Activated CD4-positive, alpha-beta memory T cell treated with anti-CD3 and anti-CD28 coated beads for 36 hours (primary cell): ENCODE measurements at places on chromosomes 12 and 14. TPM values are rescaled to one million over a fixed set of nuclear protein-coding genes. Genes with fewer than 3 reads are reported as not detected.

GRCh38 chr14:98886982-98887381 lies 385.0 kb downstream of the BCL11B start:
- no peak for DNase-seq
- no peaks in the 10 kb centered on the region for H3K4me1 ChIP-seq
- no peaks in the 10 kb centered on the region for H3K36me3 ChIP-seq
- no peak overlapping the region for H3K27ac ChIP-seq
- H3K27me3 ChIP-seq, result no peaks in the 10 kb centered on the region

DNA sequence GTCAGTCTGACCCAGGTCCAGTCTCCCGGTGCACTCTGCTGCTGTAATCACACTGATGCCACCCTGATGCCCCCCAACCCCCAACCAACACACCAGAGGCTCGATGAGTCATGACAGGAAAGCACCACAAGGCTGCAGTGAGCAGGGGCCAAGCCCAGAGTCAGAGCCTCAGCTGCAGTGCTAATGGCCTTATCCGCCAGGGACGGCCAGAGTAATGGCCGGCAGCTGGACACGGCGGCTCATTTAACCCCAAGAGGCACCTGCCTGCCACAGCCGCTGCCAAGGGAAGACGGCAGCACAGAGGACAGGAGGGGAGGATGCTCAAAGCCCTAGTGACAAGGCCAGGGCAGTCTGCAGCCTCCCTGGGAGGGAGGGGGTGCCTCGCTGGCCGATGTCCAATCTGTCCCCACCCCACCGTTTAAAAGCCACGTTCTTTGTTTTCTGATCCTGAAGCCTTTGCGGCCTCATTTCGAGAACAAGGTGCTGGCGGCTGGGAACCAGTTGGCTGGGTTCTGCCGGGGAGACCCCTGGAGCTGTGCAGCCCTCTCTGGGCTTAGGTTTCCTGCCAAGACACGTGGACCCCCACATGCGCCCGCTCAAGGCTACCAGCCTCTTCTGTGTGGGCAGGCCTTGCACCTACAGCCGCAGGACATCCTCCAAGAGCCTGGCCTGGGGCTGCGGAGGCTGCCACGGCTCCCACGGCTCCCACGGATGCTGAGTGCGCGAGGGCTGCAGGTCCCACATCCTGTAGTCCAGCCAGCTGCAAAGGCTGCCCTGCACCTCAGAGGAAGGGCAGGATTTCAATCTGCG lies 13.1 kb downstream of the CCDC85C start:
- no peak overlapping the region for H3K4me3 ChIP-seq
- no peaks in the 10 kb centered on the region for H3K36me3 ChIP-seq
- no peak for DNase-seq
- no peaks in the 10 kb centered on the region for H3K27me3 ChIP-seq

DNA sequence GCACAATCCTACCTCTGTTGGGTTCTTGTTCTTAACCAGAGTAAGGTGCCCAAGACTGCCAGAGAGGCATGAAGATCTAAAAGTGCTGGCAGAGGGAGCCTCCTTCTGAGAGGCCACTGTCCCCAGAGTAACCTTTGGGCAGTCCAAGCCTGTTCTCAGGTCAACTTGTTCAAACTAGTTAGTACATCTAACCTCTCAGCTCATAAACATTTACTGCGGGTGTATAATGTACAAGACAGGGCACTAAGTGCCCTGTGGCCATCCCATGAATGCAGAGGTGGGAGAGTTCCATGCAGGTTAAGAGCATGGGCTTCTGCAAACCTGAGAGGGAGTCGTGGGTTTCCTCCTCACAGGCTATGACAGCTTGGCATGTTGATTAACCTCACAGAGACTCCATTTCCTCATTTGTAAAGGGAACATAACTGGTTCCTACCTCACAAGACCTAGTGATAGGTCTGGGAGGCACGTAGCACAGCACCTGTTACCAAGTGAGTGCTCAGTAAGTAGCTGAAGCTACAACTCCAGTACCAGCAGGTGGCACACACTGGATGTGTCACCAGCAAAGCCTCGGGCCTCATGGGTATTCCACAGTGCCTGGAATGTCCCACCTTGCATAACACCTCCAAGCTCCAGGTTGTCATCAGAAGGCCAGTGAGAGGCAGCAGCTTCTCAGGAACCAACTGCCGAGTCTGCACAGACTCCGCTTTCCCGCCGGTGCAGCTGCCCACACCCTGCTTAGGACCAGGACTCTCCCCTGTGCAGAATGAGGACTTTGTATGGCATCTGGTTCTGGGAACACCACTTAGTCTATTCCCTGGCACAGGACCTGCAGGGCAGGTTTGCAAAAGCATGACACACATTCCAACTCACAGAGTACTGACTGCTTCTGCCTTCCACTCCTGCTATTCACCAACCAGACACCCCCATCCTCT lies 4.4 kb downstream of the VDR start:
- peak overlapping the region; percentile 63 for H3K4me3 ChIP-seq
- DNase-seq, result peak; percentile 32
- H3K27me3 ChIP-seq, result no peaks in the 10 kb centered on the region
- peaks cover 78% of the 10 kb centered on the region for H3K36me3 ChIP-seq
- peaks cover 69% of the 10 kb centered on the region for H3K4me1 ChIP-seq

- H3K4me1 ChIP-seq, result no peaks in the 10 kb centered on the region
- no peak overlapping the region for H3K4me3 ChIP-seq
- H3K27ac ChIP-seq, result no peak overlapping the region
- DNase-seq, result no peak
Observed at GRCh38 chr12:94970560-94970959, 32.9 kb downstream of the NDUFA12 start.

DNA sequence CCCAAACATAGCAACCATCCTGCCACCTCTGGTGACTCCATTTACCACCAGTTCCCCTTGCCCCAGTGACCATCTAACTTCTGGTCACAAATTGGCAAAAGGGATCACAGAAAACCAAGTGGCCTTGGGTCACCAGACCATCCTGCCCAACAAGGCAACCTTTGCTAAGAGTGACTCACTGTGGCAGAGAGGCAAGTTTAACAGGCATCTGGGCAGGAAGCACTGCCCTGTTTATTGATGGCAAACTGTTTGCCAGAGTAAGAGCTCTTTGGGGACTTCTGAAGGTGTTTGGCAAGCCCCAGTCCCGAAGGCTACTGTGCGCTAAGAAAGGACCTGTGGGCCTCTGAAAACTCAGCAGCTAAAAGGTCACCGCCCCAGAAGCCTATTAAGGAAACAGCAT lies 28.2 kb upstream of the TMEM233 start:
- H3K4me1 ChIP-seq, result no peaks in the 10 kb centered on the region
- H3K36me3 ChIP-seq, result no peaks in the 10 kb centered on the region
- no peak overlapping the region for H3K4me3 ChIP-seq
- H3K27ac ChIP-seq, result no peak overlapping the region
- H3K27me3 ChIP-seq, result peaks cover 5% of the 10 kb centered on the region
- no peak for DNase-seq

- no peak overlapping the region for H3K27ac ChIP-seq
- H3K36me3 ChIP-seq, result no peaks in the 10 kb centered on the region
- no peak overlapping the region for H3K4me3 ChIP-seq
- no peak for DNase-seq
- H3K4me1 ChIP-seq, result no peaks in the 10 kb centered on the region
Observed at GRCh38 chr14:54105898-54106297, 149.3 kb upstream of the BMP4 start.

DNA sequence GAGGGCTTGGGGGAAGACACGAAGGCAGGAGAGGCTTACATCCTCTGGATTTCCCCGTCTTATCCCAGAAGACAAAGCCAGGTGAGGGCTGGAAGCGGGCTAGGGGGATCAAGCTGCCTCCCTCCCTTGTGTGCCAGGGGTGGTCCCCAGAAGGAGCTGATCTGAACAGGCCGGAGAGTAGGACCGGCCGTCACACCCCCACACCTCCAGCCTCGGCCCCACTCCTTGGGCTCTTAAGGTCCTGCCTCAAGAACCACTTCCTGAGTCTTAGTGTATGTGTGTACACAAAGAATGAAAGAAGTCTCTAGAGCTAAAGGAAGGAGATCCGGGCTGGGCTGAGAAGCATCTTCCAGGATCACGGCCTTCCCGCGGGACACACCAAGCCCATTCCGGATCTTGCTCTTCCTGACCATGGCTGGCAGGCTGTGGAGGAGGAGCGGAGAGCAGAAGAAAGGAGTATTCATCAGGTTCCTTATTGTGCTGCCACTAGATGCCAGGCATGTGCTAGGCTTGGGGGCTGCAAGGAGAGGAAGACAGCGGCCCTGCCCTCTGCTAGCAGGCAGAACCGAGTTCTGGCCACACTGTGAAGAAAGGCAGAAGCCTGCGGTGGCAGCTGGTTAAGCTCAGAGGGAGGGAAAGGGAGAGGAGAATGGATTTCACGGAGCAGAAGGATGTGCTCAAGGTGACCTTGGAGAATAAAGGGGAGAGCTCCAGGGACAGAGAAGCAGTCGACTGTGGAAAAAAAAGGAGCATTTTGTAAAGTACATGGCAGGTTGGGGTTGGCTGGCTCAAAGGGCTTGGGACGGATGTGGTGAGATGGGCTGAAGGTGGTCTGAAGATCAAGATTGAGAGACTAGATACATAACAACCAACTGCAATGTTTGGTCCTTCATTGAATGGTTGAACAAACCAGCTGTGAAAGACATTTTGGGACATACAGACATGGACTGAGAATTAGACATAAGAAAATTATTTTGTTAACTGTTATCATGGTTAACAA lies 1.3 kb upstream of the CD63 start:
- peaks cover 6% of the 10 kb centered on the region for H3K36me3 ChIP-seq
- peak overlapping the region; percentile 89 for H3K27ac ChIP-seq
- H3K4me1 ChIP-seq, result peaks cover 33% of the 10 kb centered on the region
- peak; percentile 42 for DNase-seq
- peak overlapping the region; percentile 87 for H3K4me3 ChIP-seq

- H3K36me3 ChIP-seq, result no peaks in the 10 kb centered on the region
- peaks cover 43% of the 10 kb centered on the region for H3K4me1 ChIP-seq
- peak overlapping the region; percentile 26 for H3K27ac ChIP-seq
- H3K4me3 ChIP-seq, result no peak overlapping the region
- DNase-seq, result peak; percentile 49
- peaks cover 11% of the 10 kb centered on the region for H3K27me3 ChIP-seq
Observed at GRCh38 chr14:54669721-54670561, 103.0 kb downstream of the SAMD4A start.

Gene GDF3
- not detected for total RNA-seq

Gene PCNX1
- total RNA-seq, result 44.4 TPM

Gene SYNDIG1L
- not detected for total RNA-seq

Gene WNT5B
- total RNA-seq, result not detected

Gene SIX4
- not detected for total RNA-seq

Gene CLEC2A
- not detected for total RNA-seq
